ENCODE measurements at places on chromosomes 16 and 17. TPM values are rescaled to one million over a fixed set of nuclear protein-coding genes. Genes with fewer than 3 reads are reported as not detected.

- peaks cover 5% of the 10 kb centered on the region for H3K27me3 ChIP-seq
- no peak overlapping the region for H3K4me3 ChIP-seq
- no peak overlapping the region for H3K27ac ChIP-seq
- no peaks in the 10 kb centered on the region for H3K4me1 ChIP-seq
- DNase-seq: no peak
- H3K36me3 ChIP-seq: peaks cover 14% of the 10 kb centered on the region
These were observed 5.6 kb downstream of the SPHK1 start for GRCh38 chr17:76390003-76390421.

Gene GOSR1
- total RNA-seq: 66.6 TPM

GRCh38 chr17:56978441-56979090 is 635 bp downstream of the SCPEP1 start:
- peaks cover 2% of the 10 kb centered on the region for H3K36me3 ChIP-seq
- peak overlapping the region; percentile 79 for H3K27ac ChIP-seq
- no peak for DNase-seq
- H3K4me3 ChIP-seq: peak overlapping the region; percentile 89
- H3K27me3 ChIP-seq: peaks cover 26% of the 10 kb centered on the region

Gene PERCC1
- total RNA-seq: not detected

Gene ANKRD40CL
- not detected for total RNA-seq

DNA sequence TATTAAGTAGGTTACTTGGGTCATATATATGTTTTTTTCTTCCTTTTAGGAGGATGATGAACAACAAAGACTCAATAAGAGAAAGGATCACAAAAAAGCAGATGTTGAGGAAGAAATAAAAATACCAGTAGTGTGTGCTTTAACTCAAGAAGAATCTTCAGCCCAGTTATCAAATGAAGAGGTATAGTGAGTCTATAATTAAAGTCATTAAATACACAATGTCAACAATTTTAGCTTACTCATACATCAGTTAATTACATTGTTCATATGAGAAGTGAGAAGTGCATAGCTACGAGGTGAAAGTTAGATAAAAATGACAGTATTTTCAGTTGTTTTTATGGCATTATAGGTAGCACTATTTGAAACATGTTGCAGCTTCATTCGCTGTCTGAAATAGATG is 65.2 kb downstream of the NUP88 start:
- no peak for DNase-seq
- peaks cover 24% of the 10 kb centered on the region for H3K36me3 ChIP-seq
- H3K4me1 ChIP-seq: no peaks in the 10 kb centered on the region
- H3K27me3 ChIP-seq: no peaks in the 10 kb centered on the region

DNA sequence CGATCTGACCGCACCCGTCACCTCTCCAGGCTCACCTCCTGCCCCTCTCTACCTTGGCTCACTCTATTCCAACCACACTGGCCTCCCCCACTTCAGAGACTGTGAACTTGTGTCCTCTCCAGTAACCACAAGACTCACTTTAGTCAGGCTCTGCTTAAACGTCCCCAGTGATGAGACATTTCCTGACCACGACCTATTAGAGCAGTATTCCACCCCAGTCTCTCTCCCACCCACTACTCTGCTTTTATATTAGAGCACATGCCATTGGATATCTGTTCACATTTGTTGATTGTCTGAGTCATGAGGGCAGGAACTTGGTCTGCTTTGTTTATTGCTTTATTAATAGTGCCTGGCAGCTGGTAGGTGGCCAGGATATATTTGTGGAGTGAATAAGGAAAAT is 20.1 kb downstream of the COX11 start:
- DNase-seq: no peak
- no peak overlapping the region for H3K4me3 ChIP-seq
- no peaks in the 10 kb centered on the region for H3K36me3 ChIP-seq

- no peak for DNase-seq
- peaks cover 3% of the 10 kb centered on the region for H3K27me3 ChIP-seq
- no peaks in the 10 kb centered on the region for H3K36me3 ChIP-seq
- H3K27ac ChIP-seq: no peak overlapping the region
These were observed 289.0 kb downstream of the CEP112 start for GRCh38 chr17:65902831-65903522.

- no peak for DNase-seq
These were observed 346.9 kb downstream of the FOXL1 start for GRCh38 chr16:86925067-86925791.

GRCh38 chr16:56360117-56361008 is 65.0 kb downstream of the AMFR start:
- no peak for DNase-seq
- no peak overlapping the region for H3K27ac ChIP-seq
- H3K36me3 ChIP-seq: peaks cover 3% of the 10 kb centered on the region
- H3K4me1 ChIP-seq: peaks cover 38% of the 10 kb centered on the region
- H3K4me3 ChIP-seq: no peak overlapping the region

- no peaks in the 10 kb centered on the region for H3K4me1 ChIP-seq
- no peaks in the 10 kb centered on the region for H3K27me3 ChIP-seq
- no peak for DNase-seq
- peaks cover 5% of the 10 kb centered on the region for H3K36me3 ChIP-seq
- no peak overlapping the region for H3K4me3 ChIP-seq
These were observed 10.9 kb downstream of the TRAF7 start for GRCh38 chr16:2166263-2167067.

DNA sequence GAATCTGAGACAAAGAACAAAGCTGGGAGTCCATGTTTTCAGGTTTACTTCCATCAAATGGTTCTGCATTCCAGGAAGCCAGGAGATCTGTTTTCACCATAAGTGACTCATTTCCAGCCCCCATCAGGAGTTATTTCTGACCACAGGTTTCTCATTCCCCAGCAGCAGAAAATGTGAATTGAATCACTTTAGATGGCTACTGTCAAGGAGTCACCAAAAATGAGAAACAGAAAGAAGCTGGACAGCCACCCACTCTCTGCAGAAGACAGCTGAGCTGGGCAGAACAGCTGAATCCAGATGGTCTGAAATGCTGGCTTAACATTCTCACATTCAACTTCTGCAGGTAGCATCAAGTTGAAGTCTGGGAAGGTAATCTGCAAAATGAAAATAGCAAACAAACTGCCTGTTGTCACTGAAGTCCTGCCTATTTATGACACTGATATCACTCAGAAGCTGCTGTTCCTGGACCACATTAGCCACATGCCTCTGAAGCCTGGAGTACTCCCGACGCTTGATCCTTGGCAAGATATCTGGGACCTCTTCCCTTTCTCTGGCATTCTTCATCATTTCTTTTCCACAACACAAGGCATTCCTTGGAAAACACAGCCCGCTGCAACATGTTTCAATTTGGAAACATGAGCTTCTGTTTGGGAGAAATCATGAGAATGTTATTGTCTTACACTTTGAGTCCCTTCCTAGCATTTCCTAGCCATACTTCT is 15.3 kb downstream of the CCL11 start:
- peaks cover 2% of the 10 kb centered on the region for H3K27me3 ChIP-seq
- peaks cover 42% of the 10 kb centered on the region for H3K4me1 ChIP-seq
- no peak overlapping the region for H3K4me3 ChIP-seq
- H3K36me3 ChIP-seq: no peaks in the 10 kb centered on the region
- no peak for DNase-seq

DNA sequence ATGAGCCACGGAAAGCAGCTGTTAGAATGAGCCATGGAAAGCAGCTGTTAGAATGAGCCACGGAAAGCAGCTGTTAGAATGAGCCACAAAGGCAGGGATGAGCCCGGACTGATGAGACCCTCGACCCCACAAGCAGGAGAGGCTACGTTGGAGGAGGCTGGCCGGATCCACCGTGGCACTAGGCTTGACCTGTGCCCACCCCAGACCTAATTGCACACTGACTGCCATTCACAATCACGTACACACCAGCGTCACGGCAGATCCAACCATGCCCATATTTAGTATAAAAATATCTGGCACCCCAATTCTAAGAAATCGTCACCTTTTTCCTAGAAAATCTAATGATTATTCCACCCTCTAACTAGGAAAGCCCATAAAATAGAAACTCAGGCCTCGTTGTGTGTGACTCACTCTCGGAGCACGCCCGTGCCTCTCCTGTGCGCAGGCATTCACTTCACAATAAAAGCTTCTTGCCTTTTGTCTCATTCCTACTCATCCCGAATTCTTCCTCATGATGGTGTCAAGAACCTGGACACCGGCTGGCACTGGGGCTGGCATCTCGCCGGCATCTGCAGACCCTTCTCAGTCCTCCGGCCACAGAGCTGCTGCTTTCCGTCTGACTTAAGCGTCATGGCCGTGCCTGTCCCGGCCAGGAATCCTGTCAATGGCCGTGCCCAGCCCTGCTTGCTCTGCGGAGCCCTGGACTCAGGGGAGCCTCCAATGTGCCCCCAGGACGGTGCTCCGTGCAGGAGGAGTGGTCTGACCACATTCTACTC is 5.5 kb upstream of the SECTM1 start:
- H3K36me3 ChIP-seq: peaks cover 1% of the 10 kb centered on the region
- H3K27ac ChIP-seq: no peak overlapping the region
- no peak for DNase-seq
- H3K4me1 ChIP-seq: peaks cover 25% of the 10 kb centered on the region

Gene BAHCC1
- 0.08 TPM for total RNA-seq

DNA sequence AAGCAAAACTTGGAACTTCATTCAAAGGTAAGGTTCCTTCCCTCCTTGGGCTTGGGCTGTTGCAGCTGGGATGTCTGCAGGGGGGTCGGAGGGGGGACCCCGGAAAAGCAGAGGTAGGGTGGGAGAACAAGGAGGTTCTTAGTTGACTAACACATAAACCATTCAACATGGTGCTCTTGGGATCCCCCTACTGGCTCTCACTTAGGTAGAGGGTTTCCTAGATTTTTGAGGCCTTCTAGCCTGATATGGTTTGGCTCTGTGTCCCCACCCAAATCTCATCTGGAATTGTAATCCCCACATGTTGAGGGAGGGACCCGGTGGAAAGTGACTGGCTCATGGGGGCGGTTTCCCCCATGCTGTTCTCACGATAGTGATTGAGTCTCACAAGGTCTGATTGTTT is 93.9 kb downstream of the RGS9 start:
- DNase-seq: no peak
- H3K4me1 ChIP-seq: peaks cover 34% of the 10 kb centered on the region
- H3K27ac ChIP-seq: no peak overlapping the region
- H3K36me3 ChIP-seq: peaks cover 2% of the 10 kb centered on the region

DNA sequence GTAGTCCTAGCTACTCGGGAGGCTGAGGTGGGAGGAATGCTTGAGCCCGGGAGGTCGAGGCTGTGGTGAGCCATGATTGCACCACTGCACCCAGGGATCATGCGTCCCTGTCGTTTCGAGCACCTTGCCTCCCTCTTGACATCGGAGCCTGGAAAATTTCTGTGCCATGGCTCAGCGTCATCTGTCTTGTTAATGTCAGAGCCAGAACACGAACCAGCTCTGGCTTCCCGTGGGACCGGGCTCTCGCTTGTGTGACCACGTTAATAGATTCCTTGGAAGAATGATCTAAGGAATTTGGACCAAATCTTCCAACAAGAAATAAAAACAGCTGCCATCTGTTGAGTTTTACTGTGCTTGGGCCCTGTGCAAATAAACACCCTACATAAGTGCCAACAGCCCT is 117.7 kb downstream of the ABCC1 start:
- H3K27ac ChIP-seq: no peak overlapping the region
- H3K4me1 ChIP-seq: peaks cover 15% of the 10 kb centered on the region
- no peaks in the 10 kb centered on the region for H3K27me3 ChIP-seq
- H3K36me3 ChIP-seq: peaks cover 39% of the 10 kb centered on the region
- DNase-seq: no peak

DNA sequence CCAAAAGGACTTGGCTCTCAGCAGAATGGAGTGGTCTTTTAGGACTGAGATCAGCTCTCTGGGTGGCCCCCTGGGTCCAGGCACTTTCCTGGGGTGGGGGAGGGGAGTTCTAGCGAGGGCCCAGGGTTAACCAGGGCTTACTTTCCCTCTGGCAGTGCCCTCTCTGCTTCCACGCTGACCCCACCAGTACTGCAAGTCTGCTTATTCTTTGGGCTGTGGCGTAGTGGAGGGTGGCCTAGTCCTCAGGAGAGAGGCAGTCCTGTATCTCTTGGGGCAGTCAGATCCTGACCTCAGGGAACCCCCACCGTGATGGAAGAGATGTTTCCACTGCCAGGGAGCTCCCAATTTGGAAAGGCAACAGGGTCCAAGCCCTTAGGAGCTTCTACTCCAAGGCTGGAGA is 79.4 kb downstream of the CCDC182 start:
- H3K36me3 ChIP-seq: peaks cover 1% of the 10 kb centered on the region
- H3K4me1 ChIP-seq: peaks cover 5% of the 10 kb centered on the region
- no peaks in the 10 kb centered on the region for H3K27me3 ChIP-seq
- H3K27ac ChIP-seq: no peak overlapping the region
- no peak overlapping the region for H3K4me3 ChIP-seq

Gene ANKS3
- 25.8 TPM for total RNA-seq

Gene TPSD1
- not detected for total RNA-seq

GRCh38 chr17:82734987-82735866 is at the start of gene FN3K:
FN3K (plus strand) TSS chr17:82735615; CDS start chr17:82735637, 22 bp downstream.
- no peaks in the 10 kb centered on the region for H3K4me1 ChIP-seq
- DNase-seq: peak; percentile 26
- H3K4me3 ChIP-seq: peak within 1 kb of the TSS; percentile 65
- H3K27me3 ChIP-seq: no peaks in the 10 kb centered on the region
- peaks cover 26% of the 10 kb centered on the region for H3K36me3 ChIP-seq

DNA sequence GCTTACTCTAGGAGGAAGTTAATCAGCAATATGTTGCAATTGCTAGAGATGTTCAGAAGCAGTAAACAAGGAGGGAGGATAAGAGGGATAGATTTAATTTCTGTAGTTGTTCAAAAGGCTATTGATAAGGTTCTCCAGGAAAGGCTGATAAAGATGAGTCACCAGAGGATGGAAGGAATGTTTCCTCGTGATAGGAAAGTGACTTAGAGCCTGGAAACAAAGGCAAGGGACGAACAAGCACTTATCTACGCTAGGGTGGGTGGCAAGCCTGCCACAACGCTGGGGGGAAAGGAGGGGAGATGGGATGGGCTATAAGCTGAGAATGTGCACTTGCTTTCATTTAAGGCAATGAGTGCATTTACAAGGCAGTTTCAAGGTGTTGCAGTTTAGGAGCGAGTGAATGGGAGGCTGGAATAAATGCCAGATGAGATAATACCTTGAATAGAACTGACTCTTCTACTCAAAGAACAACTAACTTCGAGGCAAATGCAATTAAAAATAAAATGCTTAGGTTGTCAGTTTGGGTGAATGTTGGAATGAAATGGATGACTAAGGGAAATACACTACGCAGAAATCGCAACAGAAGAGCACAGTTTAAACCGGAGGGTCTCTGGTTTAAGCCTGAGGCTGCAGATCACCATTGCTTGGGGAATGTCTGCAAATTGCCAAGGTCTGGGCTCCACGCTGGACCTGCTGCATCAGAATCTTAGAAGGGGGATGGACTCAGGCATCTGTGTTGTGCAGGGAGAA is 76.0 kb upstream of the RBBP6 start:
- no peaks in the 10 kb centered on the region for H3K36me3 ChIP-seq
- H3K27ac ChIP-seq: no peak overlapping the region
- H3K27me3 ChIP-seq: peaks cover 7% of the 10 kb centered on the region
- no peaks in the 10 kb centered on the region for H3K4me1 ChIP-seq
- DNase-seq: no peak
- H3K4me3 ChIP-seq: no peak overlapping the region

Measured in activated T-helper 1 cell treated with anti-CD3 and anti-CD28 coated beads, Interleukin-12 subunit alpha, Interleukin-12 subunit beta, Interleukin-2, Interleukin-4 antibody, amounts not matched to agents 30 ng/mL and 10 ng/mL and 1 ng/mL, durations not matched to agents 14 hours and 24 hours and 36 hours (primary cell).